ENCODE measurements at places on chromosomes 3 and 15. TPM values are rescaled to one million over a fixed set of nuclear protein-coding genes. Genes with fewer than 3 reads are reported as not detected.

ECE2 gene
- total RNA-seq: not detected

ARHGEF26 gene
- total RNA-seq: 19.3 TPM

CCR8 gene
- total RNA-seq: not detected

SLC12A1 gene
- total RNA-seq: 0.20 TPM

- no peak overlapping the region for H3K27ac ChIP-seq
- no peak for DNase-seq
- no peak overlapping the region for H3K4me3 ChIP-seq
- peaks cover 36% of the 10 kb centered on the region for H3K4me1 ChIP-seq
Measured at GRCh38 chr3:64455351-64455750, 230.1 kb upstream of the PRICKLE2 start.

- no peak for DNase-seq
- H3K27me3 ChIP-seq: no peaks in the 10 kb centered on the region
- no peak overlapping the region for H3K4me3 ChIP-seq
- no peaks in the 10 kb centered on the region for H3K36me3 ChIP-seq
- H3K27ac ChIP-seq: no peak overlapping the region
- peaks cover 9% of the 10 kb centered on the region for H3K4me1 ChIP-seq
Measured at GRCh38 chr3:137012097-137012501, 54.3 kb downstream of the IL20RB start.

- H3K27ac ChIP-seq: no peak overlapping the region
- peak overlapping the region; percentile 57 for H3K4me3 ChIP-seq
- no peaks in the 10 kb centered on the region for H3K36me3 ChIP-seq
- H3K4me1 ChIP-seq: peaks cover 30% of the 10 kb centered on the region
- H3K27me3 ChIP-seq: peaks cover 8% of the 10 kb centered on the region
Measured at GRCh38 chr3:128875556-128876120, 3.8 kb upstream of the ACAD9 start.

MFGE8 gene
- 104 TPM for total RNA-seq

ACKR4 gene
- not detected for total RNA-seq

DNA sequence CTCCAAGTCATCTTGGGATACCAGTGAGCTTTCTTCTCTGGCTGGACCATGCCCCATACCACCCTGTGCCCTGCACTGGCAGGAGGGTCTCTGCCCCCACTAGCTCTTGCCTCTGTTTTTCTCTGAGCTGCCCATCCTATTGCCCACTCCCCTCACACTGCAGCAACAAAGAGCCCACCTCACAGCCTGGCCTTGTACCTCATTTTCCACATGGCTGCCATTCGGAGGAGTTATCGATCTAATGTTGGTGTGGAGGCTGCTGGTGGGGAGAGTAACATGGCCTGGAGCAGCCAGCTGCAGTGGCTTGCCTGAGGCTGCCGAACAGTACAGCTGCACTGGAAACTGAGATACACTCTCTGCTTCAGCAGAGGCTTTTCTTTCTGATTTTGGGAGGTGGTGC, 65.7 kb upstream of the AGBL1 start:
- H3K27me3 ChIP-seq: no peaks in the 10 kb centered on the region
- H3K4me3 ChIP-seq: no peak overlapping the region
- no peak overlapping the region for H3K27ac ChIP-seq
- peaks cover under 1% of the 10 kb centered on the region for H3K4me1 ChIP-seq

DNA sequence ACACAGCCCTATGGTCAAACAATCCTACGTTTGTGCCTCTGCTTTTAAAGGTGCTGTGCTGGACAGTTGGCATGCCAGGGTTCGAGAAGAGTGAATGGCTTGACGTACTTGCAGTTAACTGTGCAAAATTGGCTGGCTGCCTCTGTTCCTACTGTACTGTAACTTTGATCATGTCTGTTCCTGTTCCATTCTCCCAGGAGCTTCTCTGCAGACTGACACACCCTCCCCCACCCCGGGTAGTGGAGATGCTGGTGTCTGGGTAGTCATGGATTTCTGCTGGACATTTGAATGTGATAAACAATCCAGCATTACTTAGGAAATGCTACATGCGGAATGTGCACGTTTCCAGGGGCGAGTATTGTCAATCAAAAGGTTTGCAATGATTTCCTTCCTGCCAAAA, 6.5 kb upstream of the VILL start:
- no peak overlapping the region for H3K4me3 ChIP-seq
- no peaks in the 10 kb centered on the region for H3K4me1 ChIP-seq
- H3K36me3 ChIP-seq: no peaks in the 10 kb centered on the region
- H3K27ac ChIP-seq: no peak overlapping the region
- H3K27me3 ChIP-seq: no peaks in the 10 kb centered on the region

- no peaks in the 10 kb centered on the region for H3K36me3 ChIP-seq
- H3K4me1 ChIP-seq: peaks cover 25% of the 10 kb centered on the region
- no peak overlapping the region for H3K4me3 ChIP-seq
- H3K27me3 ChIP-seq: no peaks in the 10 kb centered on the region
- no peak overlapping the region for H3K27ac ChIP-seq
Measured at GRCh38 chr15:51403072-51403878, 61.8 kb downstream of the GLDN start.
